ENCODE measurements at places on chromosomes 3 and 15. TPM values are rescaled to one million over a fixed set of nuclear protein-coding genes. Genes with fewer than 3 reads are reported as not detected.

ALDH1A2 gene
- 26.2 TPM for total RNA-seq

MAPK6 gene
- total RNA-seq, result 57.4 TPM

DNA sequence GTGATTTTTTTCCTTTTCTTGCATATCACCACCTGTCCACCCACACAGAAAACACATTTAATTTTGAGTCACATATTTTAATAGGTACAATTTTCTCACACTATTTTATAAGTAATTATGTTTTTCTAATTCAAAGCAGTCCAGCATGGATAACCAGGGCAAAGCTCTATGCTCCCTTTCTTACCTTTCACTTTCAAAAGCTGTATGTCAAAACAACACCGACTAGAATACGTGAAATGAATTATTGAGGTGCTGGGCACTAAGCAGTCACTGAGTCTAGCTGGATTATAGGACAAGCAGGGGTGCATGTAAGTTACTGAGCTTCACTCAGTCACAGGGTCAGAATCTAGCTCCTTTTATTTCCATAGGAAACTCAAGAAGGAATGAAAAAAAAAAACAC is 60.6 kb downstream of the LSAMP start:
- H3K27ac ChIP-seq, result no peak overlapping the region
- H3K4me1 ChIP-seq, result peaks cover 2% of the 10 kb centered on the region
- no peaks in the 10 kb centered on the region for H3K36me3 ChIP-seq
- H3K4me3 ChIP-seq, result no peak overlapping the region
- H3K27me3 ChIP-seq, result peaks cover 4% of the 10 kb centered on the region
- DNase-seq, result no peak

MED12L gene
- total RNA-seq, result 13.5 TPM

DNA sequence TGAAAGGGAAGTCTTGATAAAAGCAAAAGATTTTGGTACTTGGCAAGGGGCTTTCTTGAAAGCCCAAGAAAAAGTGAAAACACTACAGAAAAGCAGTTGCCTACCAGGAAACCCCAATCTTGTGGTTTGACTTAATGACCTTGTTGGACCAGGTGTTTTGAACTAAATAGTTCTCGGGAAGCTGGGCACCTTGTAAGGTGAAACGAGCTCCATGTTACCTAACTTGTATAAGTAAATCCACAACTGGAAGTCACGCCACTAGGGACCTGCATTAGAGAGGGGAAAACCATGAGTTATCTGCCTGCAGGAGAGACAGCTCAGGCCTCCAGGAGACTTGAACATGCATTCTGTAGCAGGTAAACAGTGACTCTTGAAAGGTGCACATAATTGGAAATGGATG is 88.2 kb downstream of the GMPS start:
- no peaks in the 10 kb centered on the region for H3K27me3 ChIP-seq

DNA sequence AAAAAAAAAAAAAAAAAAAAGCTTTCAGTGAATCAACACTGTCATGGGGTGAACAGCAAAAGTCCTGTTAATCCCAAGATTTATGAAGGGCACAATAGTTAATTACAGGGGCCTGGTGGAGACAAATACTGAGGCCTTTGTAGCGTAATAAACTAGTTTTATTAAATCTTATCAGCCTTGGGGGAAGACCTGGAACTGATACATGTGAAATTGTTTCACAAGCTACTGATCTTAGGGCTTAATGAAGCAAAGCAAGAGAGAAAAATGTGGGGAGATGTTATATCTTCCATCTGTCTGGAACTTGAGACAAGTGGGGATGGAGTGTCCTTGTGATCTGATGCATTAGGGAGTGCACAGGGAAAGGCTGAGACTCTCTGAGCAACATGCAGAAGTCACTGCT is 47.9 kb upstream of the OSBPL11 start:
- peak overlapping the region; percentile 4 for H3K27ac ChIP-seq
- H3K4me3 ChIP-seq, result no peak overlapping the region
- H3K36me3 ChIP-seq, result no peaks in the 10 kb centered on the region
- no peak for DNase-seq

- H3K27me3 ChIP-seq, result no peaks in the 10 kb centered on the region
- no peak overlapping the region for H3K27ac ChIP-seq
- DNase-seq, result no peak
- H3K4me1 ChIP-seq, result peaks cover 6% of the 10 kb centered on the region
- peaks cover 3% of the 10 kb centered on the region for H3K36me3 ChIP-seq
- H3K4me3 ChIP-seq, result no peak overlapping the region
Observed at GRCh38 chr3:152719264-152719663, 115.7 kb upstream of the P2RY1 start.

DNA sequence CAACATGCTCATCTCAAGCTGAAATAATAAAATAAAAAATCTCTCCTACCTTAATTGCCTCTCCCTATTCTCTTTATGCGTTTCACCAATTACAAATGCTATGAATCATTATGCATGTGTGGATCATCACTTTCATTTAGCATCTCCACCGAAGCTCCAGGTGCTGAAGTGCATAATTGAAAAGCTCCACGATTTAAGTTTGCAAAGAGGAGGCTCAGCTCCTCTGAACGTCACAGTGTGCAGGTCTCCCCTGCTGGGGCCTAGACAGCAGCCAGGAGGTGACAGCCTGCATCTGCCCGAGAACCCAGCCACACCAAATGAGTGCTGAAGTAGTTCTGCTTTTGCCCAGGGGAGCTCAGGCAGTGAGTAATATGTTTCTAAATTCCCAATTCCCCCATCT is 60.5 kb upstream of the GLCE start:
- H3K4me1 ChIP-seq, result peaks cover 9% of the 10 kb centered on the region
- no peak overlapping the region for H3K27ac ChIP-seq
- DNase-seq, result no peak

DNA sequence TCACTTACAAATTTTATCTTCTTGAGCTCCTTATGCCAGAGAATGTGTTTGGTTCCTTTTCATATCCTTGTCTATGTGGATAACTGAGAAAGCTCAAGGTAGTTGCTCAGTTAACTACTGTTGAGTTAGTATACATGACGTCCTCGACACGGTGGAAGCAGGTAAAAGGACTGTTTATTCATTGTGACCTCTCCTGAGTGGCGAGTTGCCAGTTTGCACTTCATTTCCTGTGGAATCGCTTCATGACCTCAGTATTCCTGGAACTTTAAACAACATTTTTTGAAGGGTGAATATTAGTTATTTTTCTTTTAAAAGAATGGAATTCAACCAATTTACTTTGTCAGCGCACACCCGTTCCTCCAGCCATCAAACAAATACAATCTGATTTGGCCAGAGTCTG is 1.2 kb upstream of the TPRG1 start:
- no peaks in the 10 kb centered on the region for H3K36me3 ChIP-seq
- peaks cover 2% of the 10 kb centered on the region for H3K27me3 ChIP-seq
- no peak overlapping the region for H3K4me3 ChIP-seq
- H3K4me1 ChIP-seq, result no peaks in the 10 kb centered on the region
- DNase-seq, result no peak

GRCh38 chr15:90851114-90851513 is 17.3 kb upstream of the FURIN start:
- no peak for DNase-seq
- H3K4me3 ChIP-seq, result no peak overlapping the region
- no peaks in the 10 kb centered on the region for H3K4me1 ChIP-seq
- no peak overlapping the region for H3K27ac ChIP-seq
- no peaks in the 10 kb centered on the region for H3K27me3 ChIP-seq

- H3K27ac ChIP-seq, result no peak overlapping the region
- H3K4me3 ChIP-seq, result no peak overlapping the region
- H3K36me3 ChIP-seq, result no peaks in the 10 kb centered on the region
- peaks cover 3% of the 10 kb centered on the region for H3K4me1 ChIP-seq
- no peak for DNase-seq
- no peaks in the 10 kb centered on the region for H3K27me3 ChIP-seq
Observed at GRCh38 chr3:95449841-95450240, 1364.6 kb upstream of the EPHA6 start.

PROK2 gene
- not detected for total RNA-seq

HIGD2B gene
- total RNA-seq, result not detected

- H3K27ac ChIP-seq, result peak overlapping the region; percentile 11
- no peak for DNase-seq
- H3K27me3 ChIP-seq, result no peaks in the 10 kb centered on the region
- peaks cover 6% of the 10 kb centered on the region for H3K36me3 ChIP-seq
- no peak overlapping the region for H3K4me3 ChIP-seq
- peaks cover 8% of the 10 kb centered on the region for H3K4me1 ChIP-seq
Observed at GRCh38 chr3:107578091-107578490, 55.3 kb downstream of the BBX start.

CHRNA5 gene
- 5.5 TPM for total RNA-seq

DNA sequence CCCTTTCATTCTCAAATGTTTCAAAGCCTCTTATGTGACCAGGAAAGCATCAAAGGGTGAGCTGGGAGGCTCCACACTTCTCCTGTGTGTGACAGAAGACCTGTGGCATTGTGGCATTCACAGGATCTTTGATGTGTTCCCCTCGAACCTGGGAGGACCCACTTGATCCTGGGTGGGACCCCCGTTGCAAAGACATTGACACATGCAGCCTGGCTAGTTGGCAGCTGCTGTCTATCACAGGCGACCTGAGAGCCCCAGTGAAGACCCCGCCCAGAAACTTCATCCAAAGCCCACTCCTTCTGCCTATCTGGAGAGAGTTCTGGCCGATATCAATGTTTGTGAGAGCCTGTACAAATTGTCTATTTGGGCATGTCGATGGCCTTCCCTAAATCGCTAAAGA is 140.4 kb upstream of the ATP2B2 start:
- no peaks in the 10 kb centered on the region for H3K4me1 ChIP-seq
- H3K27me3 ChIP-seq, result peaks cover 26% of the 10 kb centered on the region
- no peak overlapping the region for H3K4me3 ChIP-seq
- no peak overlapping the region for H3K27ac ChIP-seq
- no peak for DNase-seq

DNA sequence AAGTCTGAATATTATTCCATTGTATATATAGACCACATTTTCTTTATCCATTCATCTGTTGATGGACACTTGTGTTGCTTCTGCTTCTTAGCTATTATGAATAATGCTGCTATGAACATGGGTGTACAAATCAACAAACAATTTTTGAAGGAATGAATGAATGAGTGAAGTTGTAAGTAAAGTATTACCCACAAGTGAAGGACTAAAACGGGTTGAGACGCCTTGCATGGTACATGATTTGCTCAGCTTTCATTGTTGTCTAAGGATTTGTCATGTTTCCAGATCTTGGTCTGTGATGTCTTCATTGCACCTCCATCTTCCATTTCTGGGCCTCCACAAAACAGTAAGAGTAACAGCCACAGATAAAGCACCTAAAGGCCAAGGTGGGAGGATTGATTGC is 20.5 kb downstream of the IFT122 start:
- no peaks in the 10 kb centered on the region for H3K4me1 ChIP-seq
- H3K27ac ChIP-seq, result no peak overlapping the region
- no peak for DNase-seq
- no peaks in the 10 kb centered on the region for H3K27me3 ChIP-seq
- H3K4me3 ChIP-seq, result no peak overlapping the region

GRCh38 chr3:34619990-34620389 is 821.6 kb downstream of the PDCD6IP start:
- H3K4me3 ChIP-seq, result no peak overlapping the region
- no peak overlapping the region for H3K27ac ChIP-seq
- no peak for DNase-seq
- H3K27me3 ChIP-seq, result no peaks in the 10 kb centered on the region
- no peaks in the 10 kb centered on the region for H3K36me3 ChIP-seq

DNA sequence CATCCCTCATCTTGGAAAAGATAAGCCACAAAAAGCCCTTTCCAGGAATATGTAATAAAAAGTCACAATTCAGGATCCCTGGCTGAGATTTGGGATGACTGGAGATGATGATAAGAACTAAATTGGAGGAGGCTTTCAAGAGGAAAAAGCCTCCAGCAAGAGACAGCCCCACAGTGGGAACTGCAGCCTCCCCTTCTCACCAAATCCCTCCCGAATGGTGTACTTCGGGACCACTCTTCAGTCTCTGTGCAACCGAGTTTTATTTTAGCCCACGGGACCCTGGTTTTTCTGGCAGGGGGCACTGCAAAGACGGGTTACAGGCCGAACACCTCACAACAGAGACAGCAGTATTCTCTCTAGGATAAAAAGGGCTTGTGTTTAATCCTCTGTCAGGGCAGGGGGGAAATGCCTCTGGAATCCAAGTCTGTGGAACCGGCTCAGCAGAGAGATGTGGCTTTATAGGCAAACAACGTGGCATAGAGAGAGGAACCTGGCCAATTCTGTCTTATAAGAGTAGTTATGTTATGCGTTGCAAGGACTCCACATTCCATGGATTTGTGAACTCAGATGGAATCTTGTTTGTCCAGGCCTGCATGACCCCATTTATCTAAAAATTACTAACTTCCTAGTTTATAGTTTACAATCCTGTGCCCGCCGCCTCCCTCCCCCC is 1.2 kb upstream of the LMCD1 start:
- peak overlapping the region; percentile 99 for H3K27ac ChIP-seq
- H3K27me3 ChIP-seq, result no peaks in the 10 kb centered on the region
- no peaks in the 10 kb centered on the region for H3K36me3 ChIP-seq
- H3K4me1 ChIP-seq, result peaks cover 60% of the 10 kb centered on the region
- DNase-seq, result no peak

HHLA2 gene
- total RNA-seq, result not detected

- H3K36me3 ChIP-seq, result peaks cover 22% of the 10 kb centered on the region
- H3K27ac ChIP-seq, result no peak overlapping the region
- H3K4me1 ChIP-seq, result no peaks in the 10 kb centered on the region
- no peak for DNase-seq
- H3K27me3 ChIP-seq, result no peaks in the 10 kb centered on the region
Observed at GRCh38 chr3:32733631-32734229, 48.7 kb downstream of the CNOT10 start.

GRCh38 chr3:145869958-145870357 is 291.0 kb downstream of the PLOD2 start:
- peaks cover 11% of the 10 kb centered on the region for H3K4me1 ChIP-seq
- DNase-seq, result no peak
- no peaks in the 10 kb centered on the region for H3K36me3 ChIP-seq

DPPA2 gene
- total RNA-seq, result 1.4 TPM

SPSB4 gene
- total RNA-seq, result 12.9 TPM

GRCh38 chr3:27542476-27542875 is 58.3 kb upstream of the SLC4A7 start:
- no peaks in the 10 kb centered on the region for H3K27me3 ChIP-seq
- H3K4me1 ChIP-seq, result peaks cover 11% of the 10 kb centered on the region
- no peak for DNase-seq

GRCh38 chr3:176615826-176616225 is 581.5 kb downstream of the TBL1XR1 start:
- H3K4me1 ChIP-seq, result peaks cover 3% of the 10 kb centered on the region
- H3K27me3 ChIP-seq, result no peaks in the 10 kb centered on the region
- no peak for DNase-seq
- no peaks in the 10 kb centered on the region for H3K36me3 ChIP-seq
- no peak overlapping the region for H3K4me3 ChIP-seq

- no peak overlapping the region for H3K27ac ChIP-seq
- H3K4me3 ChIP-seq, result no peak overlapping the region
Observed at GRCh38 chr15:61382927-61383326, 153.8 kb upstream of the RORA start.

CILP gene
- total RNA-seq, result 0.95 TPM

DNA sequence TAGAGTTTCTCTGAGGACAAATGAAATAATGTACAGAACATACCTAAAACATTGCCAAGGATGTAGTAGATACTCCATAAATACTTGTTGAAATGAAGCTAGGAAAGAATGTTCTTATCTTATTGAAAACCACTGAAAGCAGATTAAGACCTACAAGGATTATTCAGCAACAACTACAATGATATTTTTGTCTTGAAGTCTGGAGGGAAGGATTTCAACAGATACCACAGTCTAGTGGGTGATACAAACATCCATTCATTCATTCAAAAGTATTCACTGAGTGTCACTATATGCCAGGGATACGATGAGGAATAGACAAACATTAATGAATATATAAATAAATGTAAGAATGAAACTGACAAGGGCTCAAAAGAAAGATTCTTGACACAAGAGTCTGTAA is 74.7 kb upstream of the THBS1 start:
- H3K27ac ChIP-seq, result no peak overlapping the region
- H3K4me1 ChIP-seq, result peaks cover 25% of the 10 kb centered on the region
- no peaks in the 10 kb centered on the region for H3K36me3 ChIP-seq
- H3K4me3 ChIP-seq, result no peak overlapping the region

Measured in mesothelial cell of epicardium (in vitro differentiated cells).